ENCODE measurements at places on chromosomes 1 and 21.

GRCh38 chr21:39934895-39935294, 67.7 kb downstream of the PCP4 start:
- no peak overlapping the region for H3K27ac ChIP-seq
- H3K4me1 ChIP-seq, result no peaks in the 10 kb centered on the region
- DNase-seq, result no peak
- H3K36me3 ChIP-seq, result no peaks in the 10 kb centered on the region

- no peak overlapping the region for H3K27ac ChIP-seq
- DNase-seq, result no peak
- no peaks in the 10 kb centered on the region for H3K4me1 ChIP-seq
- H3K27me3 ChIP-seq, result no peaks in the 10 kb centered on the region
- no peaks in the 10 kb centered on the region for H3K36me3 ChIP-seq
These were observed 51.6 kb downstream of the GRIK3 start for GRCh38 chr1:36982709-36983108.

- peaks cover 11% of the 10 kb centered on the region for H3K36me3 ChIP-seq
- peak overlapping the region; percentile 83 for H3K27ac ChIP-seq
These were observed 52.4 kb upstream of the GPR157 start for GRCh38 chr1:9181176-9181906.

DNA sequence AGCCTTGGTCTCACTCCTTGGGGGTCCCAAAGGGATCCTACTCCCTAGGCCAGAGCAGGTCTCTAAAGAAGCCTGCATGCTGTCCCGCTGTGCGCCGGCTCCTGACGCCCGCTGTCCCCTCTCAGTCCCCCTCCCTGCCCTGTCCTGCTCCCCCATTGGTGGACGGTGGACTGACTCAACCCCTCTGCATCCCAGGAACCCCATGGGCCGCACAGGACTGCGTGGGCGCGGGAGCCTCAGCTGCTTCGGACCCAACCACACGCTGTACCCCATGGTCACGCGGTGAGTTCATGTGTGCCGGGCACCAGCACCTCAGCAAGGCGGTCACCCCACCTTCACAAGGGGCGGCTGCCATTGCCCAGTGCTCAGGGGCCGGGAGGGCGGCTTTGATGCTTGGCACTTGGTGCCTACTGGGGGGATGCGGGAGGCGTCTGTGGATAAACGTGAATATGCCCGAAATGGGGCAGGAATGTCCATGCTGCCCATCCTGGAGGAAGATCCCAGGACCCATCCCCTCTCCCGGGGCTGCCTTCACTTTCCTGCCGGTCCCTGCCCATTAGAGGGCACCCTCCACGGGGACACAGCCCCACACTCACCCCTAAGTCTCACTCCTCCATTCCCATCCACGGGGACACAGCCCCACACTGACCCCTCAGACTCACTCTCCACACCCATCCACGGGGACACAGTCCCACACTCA, 20.2 kb upstream of the LRRC3 start:
- H3K27ac ChIP-seq, result no peak overlapping the region
- H3K27me3 ChIP-seq, result peaks cover 16% of the 10 kb centered on the region

- peaks cover 15% of the 10 kb centered on the region for H3K36me3 ChIP-seq
- H3K27ac ChIP-seq, result no peak overlapping the region
- H3K4me1 ChIP-seq, result peaks cover 38% of the 10 kb centered on the region
- no peak for DNase-seq
- H3K27me3 ChIP-seq, result no peaks in the 10 kb centered on the region
- H3K4me3 ChIP-seq, result no peak overlapping the region
These were observed 4.3 kb upstream of the NADK start for GRCh38 chr1:1782399-1783221.

DNA sequence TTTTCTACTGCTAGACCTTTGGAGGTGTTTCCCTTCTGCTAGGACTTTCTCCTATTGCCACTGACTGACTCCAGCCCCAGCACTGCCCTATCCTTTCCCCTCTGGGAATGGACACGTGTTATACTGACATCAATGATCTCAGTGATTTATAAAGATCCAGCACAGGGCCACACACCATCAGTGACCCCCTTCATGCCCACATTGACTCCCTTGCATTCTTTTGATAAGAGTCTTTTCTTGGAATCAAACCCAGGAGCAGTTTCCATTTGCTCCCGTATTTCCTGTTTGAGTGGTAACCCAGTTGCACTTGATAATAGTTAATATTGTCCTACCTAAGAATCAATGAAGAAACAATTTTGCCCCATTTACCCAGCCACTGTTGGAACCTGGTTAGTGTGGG, 501.0 kb upstream of the USP24 start:
- H3K4me3 ChIP-seq, result no peak overlapping the region
- H3K4me1 ChIP-seq, result no peaks in the 10 kb centered on the region

GRCh38 chr1:5905436-5905835, 86.8 kb downstream of the NPHP4 start:
- H3K4me3 ChIP-seq, result no peak overlapping the region
- no peak overlapping the region for H3K27ac ChIP-seq
- peaks cover 15% of the 10 kb centered on the region for H3K4me1 ChIP-seq
- no peak for DNase-seq

DNA sequence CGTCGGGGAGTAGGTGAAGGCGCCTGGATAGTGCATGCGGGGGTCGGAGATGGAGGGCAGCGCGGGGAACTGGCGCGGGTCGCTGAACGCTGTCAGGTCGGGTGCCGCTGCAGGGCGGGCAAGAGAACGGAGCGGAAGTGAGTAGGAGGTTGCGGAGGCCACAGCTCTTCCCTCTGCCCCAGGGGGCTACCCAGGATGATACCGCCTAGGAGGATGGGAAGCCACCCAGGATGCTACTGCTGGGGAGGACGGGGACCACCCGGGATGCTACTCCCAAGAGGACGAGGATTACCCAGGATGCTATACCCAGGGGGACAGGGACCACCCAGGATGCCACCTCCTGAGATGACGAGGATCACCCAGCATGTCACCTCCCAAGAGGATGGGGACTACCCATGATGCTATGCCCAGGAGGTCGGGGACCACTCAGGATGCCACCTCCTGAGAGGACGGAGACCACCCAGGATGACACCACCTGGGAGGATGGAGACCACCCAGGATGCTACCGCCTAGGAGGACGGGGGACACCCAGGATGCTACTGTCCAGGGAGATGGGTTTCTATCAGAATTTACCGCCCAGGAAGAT, 123.8 kb downstream of the CLIC6 start:
- peaks cover 24% of the 10 kb centered on the region for H3K4me1 ChIP-seq
- no peak for DNase-seq
- no peak overlapping the region for H3K27ac ChIP-seq

DNA sequence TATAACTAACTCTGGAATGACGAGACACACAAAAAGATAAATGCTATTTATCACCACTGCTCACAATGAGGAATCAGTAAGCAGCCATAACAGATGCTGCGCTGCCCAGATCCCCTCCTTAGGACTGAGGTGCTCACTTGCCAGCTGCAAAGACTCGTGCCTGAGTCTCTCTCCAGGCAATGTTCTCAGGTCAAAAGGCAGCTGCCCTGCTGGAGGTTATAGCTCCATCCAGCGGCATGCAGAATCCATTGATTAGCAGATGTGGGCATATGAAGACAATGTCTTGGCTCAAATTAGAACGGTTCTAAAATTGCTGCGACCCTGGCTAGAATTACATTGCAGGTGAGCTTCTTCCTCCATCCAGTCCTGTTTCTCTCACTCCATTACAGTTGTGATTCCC, 328.2 kb upstream of the CHRM3 start:
- no peak overlapping the region for H3K4me3 ChIP-seq
- H3K27ac ChIP-seq, result no peak overlapping the region
- no peak for DNase-seq
- no peaks in the 10 kb centered on the region for H3K27me3 ChIP-seq
- no peaks in the 10 kb centered on the region for H3K4me1 ChIP-seq
- H3K36me3 ChIP-seq, result no peaks in the 10 kb centered on the region
